ENCODE measurements at places on chromosomes 5 and 9.

- DNase-seq: no peak
Observed at GRCh38 chr9:33818167-33818846, 1.3 kb downstream of the UBE2R2 start.

DNA sequence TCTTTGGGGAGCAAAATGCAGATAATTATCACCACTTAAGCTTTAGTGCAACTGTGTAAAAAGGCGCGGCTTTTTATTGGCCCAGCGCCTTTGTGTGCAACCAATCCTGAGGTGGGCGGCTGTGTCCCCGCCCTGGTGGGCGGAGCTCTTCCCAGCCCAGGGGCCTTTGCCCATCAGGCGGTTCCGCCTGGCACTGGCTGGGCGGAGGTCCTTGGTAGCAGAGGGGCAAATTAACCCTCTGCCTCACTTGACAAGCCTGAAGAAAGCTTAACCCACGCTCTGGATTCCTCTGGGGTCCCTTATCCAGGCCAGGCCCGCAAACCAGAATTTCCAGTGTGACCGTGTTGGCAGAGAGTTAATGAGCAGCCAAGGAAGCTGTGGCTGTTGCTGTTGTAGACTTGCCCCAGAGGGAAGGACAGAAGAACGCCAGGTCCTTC is 12.8 kb upstream of the NIPAL4 start:
- DNase-seq: no peak

DNA sequence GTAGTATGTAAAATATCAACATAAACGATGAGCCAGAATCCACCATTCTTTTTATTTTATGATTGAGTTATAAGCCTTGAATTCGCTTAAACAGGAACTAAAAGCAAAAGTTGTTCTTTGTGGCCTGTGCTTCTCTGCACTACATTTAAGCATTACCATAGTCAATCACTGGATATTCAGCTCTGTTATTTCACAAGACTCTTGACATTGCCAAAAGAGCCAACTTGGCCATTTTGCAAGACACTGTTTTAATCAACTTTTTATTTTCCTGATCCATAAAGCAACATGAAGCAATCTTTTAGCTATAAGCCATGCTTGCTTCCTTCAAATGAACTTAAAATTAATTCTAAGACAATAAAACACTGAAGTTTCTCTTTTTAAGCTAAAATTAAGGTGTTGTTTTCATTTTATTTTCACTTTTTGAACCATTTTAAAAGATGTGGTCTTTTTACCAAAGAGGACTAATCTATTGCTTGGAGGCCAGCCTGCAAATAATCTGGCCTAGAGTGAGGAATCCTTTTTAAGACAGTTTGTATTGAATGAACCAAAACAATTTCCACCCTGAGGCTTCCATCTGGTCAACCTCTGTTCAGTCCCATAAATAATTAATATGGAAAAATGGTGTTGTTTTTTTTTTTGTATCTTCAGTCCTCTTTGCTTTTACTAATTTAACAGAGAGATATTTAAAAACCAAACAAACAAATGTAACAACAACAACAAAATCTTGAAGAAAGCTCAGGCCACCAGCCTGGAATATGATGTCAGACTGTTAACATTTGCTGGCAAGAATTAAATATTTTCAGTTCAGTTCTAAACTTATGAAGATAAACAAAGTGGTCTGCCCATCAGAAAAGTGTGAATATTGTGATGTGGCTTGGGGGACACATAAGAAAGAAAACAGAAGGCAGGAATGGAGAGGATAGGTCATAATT is 274.4 kb downstream of the MARCHF11 start:
- no peak for DNase-seq

GRCh38 chr5:58056546-58056945 is 403.3 kb downstream of the PLK2 start:
- no peak for DNase-seq

- DNase-seq: no peak
Observed at GRCh38 chr5:139708434-139708861, 60.3 kb downstream of the CXXC5 start.

- DNase-seq: no peak
Observed at GRCh38 chr9:134503301-134504105, 138.1 kb upstream of the COL5A1 start.

DNA sequence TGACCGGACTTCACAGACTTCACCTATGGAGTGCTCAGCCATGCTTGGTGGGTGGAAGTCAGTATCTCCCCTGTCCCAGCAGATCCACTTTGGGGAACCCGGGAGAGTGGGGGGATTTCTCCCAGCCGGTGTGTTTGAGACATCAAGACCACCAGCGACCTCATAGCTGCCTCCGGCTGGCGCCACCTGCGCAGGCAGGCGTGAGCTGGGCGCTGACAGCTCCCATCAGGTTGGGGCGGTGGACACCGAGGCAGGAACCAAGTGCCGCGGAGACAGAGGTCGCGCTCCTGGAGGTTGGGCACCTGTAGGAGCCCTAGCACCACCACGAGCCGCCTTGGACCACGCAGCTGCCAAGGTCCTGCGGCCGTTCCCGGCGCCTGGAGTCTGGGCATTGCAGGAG is 124.0 kb upstream of the LARP1 start:
- no peak for DNase-seq

- DNase-seq: no peak
Observed at GRCh38 chr5:68259700-68260099, 44.1 kb downstream of the PIK3R1 start.

DNA sequence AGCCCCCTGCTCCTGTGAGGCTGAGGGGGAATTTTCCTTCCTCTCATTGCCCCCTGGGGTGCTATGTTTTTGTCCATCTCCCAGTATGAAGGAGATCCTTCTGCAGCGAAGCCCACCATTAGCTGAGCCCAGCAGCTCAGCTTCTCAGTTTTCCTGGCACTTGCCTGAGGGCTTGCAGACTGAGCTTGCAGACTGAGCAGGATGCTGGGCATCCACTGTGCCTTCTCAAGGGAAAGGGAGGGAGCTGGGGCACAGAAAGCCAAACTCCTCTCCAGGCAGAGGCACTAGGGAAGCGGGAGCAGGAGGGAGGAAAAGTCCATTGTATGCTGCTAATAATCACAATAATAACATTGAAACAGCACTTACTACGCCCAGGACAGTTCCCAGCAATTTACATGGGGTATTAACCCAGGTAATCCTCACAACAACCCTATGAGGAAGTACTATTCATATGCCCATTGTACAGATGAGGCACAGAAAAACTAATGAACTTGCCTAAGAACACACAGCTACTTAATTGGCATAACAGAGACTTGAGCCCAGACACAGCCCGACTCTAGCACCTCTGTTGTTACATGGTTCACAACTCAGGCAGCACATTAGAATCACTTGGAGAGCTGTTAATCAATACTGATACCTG is 86.9 kb upstream of the SSBP2 start:
- no peak for DNase-seq

DNA sequence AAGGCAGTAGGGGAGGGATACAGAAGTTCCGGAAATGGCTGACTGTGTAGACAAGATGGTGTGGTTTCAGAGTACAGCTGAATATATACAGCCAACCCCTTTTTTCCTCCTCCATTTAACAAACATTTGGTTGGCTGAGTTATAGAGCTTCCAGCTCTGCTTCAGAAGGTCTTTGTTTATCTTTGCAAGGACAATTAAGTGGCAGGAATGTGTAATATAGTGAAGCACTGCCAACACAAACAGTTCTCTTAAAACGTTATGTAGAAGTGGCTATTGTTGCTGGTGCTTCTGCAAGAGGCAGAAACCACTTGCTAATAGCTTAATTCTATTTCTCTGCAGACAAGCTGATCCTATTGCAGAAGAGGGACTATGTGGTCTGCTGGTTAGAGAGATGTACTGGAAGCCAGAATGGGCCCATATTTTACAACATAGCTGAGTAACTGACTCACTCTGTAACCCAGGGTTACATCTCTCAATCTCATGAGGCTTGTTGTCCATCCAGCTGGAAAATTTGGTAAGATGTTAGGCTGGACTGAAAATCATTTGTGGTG is 62.7 kb upstream of the OSMR start:
- DNase-seq: no peak

- DNase-seq: no peak
Observed at GRCh38 chr9:128838338-128838737, 8.7 kb upstream of the SPOUT1 start.

DNA sequence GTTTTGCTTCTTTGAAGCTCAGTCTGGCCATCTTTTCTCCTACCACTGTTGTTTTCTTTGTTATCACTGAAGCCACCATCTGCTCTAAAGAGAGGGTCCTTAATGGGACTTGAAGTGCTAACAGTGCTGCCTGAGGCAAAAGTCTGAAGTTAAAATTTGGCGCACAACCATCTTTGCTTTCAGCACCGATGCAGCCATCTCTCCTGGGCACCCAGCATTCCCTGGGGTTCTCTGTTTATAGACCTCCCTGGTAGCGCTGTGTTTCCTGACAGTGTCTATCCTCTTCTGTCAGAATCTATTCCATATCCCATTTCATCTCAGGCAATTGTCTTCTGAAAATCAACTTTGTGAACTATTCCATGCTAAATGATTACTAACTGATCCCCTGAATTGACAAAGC is 491.5 kb upstream of the MPDZ start:
- DNase-seq: no peak

GRCh38 chr5:33501899-33502298 is 61.1 kb downstream of the TARS1 start:
- no peak for DNase-seq

- DNase-seq: no peak
Observed at GRCh38 chr5:164555809-164556208, 1050.4 kb downstream of the MAT2B start.

- no peak for DNase-seq
Observed at GRCh38 chr5:119313197-119313596, 42.6 kb upstream of the TNFAIP8 start.

GRCh38 chr5:163459462-163459818 is 462 bp downstream of the NUDCD2 start:
- DNase-seq: no peak

DNA sequence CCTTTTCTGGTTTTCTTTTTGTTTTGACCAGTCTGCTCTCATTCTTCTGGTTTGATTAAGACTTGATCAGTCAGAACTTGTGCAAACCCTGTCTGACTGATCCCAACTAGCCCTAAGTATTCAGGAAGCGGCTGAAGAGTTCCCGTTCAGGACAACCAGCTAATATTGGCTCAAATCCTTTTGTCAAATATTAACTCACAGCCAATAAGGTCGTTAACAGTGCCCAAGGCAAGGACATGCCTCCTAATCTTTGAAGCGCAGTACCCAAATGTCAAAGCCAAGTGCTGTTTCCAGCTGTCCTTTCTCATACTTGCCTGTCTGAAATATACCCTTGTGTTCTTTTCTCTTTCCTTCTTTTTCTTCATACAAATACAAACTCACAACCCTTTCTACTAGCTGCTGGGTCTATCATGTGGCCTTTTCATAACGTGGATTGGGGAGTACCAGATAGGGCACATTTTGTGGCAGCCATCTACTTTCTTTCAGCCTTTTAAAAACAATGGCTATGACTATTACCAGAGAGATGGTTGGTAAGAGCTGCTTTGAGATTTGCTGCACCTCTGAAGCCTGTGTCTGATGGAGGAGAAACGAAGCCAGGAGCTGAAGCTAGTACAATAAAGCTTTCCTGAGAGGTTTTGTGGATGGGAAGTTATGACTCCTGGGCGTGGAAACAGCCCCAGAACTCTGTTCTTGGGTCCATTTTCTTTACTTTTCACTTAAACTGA is 266.4 kb upstream of the ZNF608 start:
- no peak for DNase-seq

DNA sequence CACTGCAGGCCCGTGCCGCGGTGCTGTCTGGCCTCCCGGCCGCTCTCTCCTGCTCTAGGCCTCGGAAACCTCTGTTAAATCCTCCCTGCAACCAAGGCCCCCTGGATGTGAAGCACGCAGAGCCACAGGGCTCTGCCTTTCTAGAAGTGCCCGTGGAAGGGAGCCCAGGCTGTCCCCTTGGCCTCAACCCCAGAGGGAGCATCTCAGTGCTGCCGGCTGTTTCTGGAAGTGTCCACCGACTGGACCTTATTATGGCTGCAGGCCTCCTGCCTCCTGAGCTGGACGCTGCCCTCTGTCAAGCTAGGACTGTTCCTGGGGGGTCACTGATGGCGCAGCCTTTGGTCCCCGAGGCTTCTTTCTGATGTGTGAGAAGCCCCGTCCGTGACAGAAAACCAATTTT is 40.4 kb upstream of the PHYKPL start:
- no peak for DNase-seq

GRCh38 chr9:14779566-14780022 is 57.1 kb upstream of the CER1 start:
- DNase-seq: no peak

GRCh38 chr9:132003319-132003704 is 76.4 kb downstream of the MED27 start:
- DNase-seq: no peak

- DNase-seq: no peak
Observed at GRCh38 chr5:75614176-75614575, 2.9 kb downstream of the ANKDD1B start.

GRCh38 chr5:94485067-94485466 is 133.3 kb downstream of the KIAA0825 start:
- no peak for DNase-seq

GRCh38 chr5:157721159-157721558 is 10.1 kb upstream of the THG1L start:
- DNase-seq: no peak

GRCh38 chr9:108983885-108984284 is 29.4 kb downstream of the CTNNAL1 start:
- no peak for DNase-seq

GRCh38 chr5:8012131-8012977 is 143.4 kb downstream of the MTRR start:
- no peak for DNase-seq

DNA sequence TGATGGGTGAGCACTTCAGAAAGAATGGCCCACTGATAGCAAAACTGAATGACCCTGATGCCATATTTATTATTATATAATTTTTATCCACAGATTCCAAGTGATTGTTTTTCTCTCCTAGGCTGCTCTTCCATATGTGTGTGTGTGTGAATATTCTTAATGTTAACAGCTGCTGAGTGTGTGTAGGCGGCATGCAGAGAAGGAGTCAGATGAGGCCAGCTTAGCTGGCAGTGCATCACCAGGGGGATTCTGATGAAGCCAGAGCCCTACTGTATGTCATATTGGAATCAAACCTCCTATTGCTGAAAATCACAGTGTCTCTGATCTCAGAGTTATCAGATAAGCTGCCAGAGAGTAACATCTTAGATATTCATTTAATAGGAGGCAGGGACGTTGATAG is 177.1 kb downstream of the DMAC1 start:
- no peak for DNase-seq

GRCh38 chr9:119003201-119003611 is 366.0 kb downstream of the BRINP1 start:
- no peak for DNase-seq

DNA sequence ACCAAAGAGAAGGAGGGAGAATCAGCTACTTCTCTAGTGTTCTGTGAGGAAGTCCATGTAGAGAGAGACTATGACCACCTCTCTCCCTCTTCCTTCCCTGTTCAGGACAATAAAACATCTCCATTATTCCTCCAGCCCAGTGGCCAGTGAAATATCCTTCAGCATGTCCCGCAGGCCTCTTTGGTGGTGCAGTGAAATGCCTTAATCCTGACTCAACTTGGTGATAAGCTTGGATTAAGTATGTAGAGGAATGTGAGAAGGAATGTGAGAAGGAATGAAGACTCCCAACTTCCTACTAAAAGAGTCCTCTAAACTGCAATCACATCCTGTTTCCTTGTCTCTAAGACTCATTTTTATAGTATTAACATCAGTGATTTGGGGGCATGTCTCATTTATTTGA is 167.3 kb downstream of the TRPM3 start:
- DNase-seq: no peak
